Left ventricle myocardium inferior (tissue), 1 donor: ENCODE measurements at places on chromosomes 11 and 22.

DNA sequence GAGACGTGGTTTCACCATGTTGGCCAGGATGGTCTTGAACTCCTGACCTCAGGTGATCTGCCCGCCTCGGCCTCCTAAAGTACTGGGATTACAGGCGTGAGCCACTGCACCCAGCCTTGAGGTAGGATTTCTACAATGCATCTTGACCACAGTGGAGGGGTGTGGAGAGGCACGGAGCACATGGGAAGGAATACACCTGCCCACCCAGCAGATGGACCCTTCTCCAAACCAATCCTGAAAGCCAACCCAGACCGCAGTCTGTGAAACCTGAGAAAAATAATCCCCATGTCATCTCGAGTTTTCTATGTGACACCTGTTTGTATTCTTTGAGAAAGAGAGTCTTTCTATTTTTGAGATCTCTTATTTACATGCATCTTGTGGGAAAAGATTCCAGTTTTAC, 32.5 kb downstream of the LGR4 start:
- no peaks in the 10 kb centered on the region for H3K36me3 ChIP-seq
- H3K4me1 ChIP-seq, result peaks cover 41% of the 10 kb centered on the region
- no peak overlapping the region for H3K4me3 ChIP-seq
- H3K27ac ChIP-seq, result no peak overlapping the region

DNA sequence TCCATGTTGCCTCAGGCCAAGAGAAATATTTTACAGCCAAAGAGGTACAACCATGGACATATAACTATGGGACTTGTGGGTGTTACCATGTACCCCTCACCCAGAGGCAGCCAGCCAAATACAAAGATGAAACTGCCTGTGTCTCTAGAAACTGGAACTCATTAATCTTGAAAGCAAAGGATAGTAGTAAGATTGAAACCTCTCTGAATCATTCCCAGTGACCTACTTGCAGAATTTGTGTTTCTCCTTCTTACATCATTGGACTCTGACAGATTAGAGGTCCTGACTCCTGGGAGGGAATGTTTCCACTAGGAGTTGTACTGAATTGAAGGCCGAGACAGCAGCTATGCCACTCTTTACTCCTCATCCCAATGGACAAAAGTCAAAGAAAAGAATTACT, 257.4 kb upstream of the UBASH3B start:
- H3K36me3 ChIP-seq, result no peaks in the 10 kb centered on the region
- peak overlapping the region; percentile 0 for H3K27ac ChIP-seq
- H3K4me3 ChIP-seq, result no peak overlapping the region
- H3K27me3 ChIP-seq, result no peaks in the 10 kb centered on the region
- no peak for DNase-seq

DNA sequence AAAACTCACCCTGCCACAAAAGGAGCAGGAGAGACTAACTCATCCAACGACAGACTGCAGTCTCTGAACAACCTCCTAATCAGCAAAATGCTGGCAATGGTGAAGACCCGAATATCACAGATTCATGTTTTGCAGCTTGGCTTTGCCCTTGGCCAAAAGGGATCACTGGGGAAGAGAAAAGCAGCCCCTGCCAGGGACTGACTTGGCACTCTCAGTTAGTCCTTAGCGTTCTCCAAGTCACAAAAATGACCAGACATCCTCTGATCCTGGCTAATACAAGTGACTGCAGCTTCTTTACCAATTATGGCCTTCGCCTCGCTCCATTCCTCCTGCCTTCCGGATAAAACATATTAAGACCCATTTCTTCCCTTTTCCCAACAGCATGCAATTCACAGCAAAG, 22.4 kb upstream of the CHST1 start:
- peaks cover 10% of the 10 kb centered on the region for H3K27me3 ChIP-seq
- no peak for DNase-seq
- H3K4me3 ChIP-seq, result no peak overlapping the region
- H3K4me1 ChIP-seq, result no peaks in the 10 kb centered on the region

DNA sequence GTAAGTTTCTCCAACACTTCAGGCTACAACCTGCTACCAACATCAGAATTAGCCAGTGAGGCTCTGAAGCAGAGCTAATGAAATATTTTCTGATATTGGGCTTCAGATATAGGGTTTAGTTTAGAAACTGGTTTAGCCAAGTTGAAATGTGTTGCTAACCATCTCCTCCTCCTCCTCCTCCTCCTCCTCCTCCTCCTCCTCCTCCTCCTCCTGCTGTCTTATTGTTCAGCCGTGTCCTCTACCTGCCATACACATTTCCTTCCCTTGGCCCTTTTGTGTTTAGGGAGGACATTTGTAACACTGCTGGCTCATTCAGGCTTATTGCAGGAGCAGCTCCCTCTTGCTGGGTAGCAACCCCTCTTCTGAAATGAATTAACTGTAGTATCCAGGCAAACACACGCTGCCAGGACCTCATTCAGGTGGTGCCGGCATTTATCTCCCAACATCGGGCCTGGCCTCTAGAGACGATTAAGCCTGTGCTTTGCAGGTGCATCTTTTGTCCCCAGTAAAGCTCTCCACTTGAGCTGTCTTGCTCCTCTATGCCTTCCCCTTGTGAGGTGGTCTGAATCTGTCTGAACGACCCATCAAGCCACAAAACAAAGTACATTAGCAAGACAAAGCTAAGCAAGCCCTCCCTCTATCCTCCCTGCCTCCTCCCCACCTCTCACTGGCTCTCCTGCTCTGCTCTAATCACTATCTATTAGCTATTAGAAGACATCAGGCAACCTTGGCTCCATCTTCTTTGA, 82.9 kb downstream of the KCNJ1 start:
- no peak overlapping the region for H3K4me3 ChIP-seq
- no peak overlapping the region for H3K27ac ChIP-seq
- no peak for DNase-seq
- H3K27me3 ChIP-seq, result no peaks in the 10 kb centered on the region

- H3K4me1 ChIP-seq, result peaks cover 10% of the 10 kb centered on the region
- DNase-seq, result peak; percentile 35
- peak overlapping the region; percentile 24 for H3K27ac ChIP-seq
- no peak overlapping the region for H3K4me3 ChIP-seq
Observed at GRCh38 chr11:35030716-35031213, 108.2 kb upstream of the CD44 start.

- H3K4me1 ChIP-seq, result no peaks in the 10 kb centered on the region
- H3K36me3 ChIP-seq, result no peaks in the 10 kb centered on the region
- no peak for DNase-seq
- H3K27me3 ChIP-seq, result no peaks in the 10 kb centered on the region
Observed at GRCh38 chr11:80987171-80987570, 1546.3 kb upstream of the TENM4 start.

- peak overlapping the region; percentile 83 for H3K4me3 ChIP-seq
- peaks cover 60% of the 10 kb centered on the region for H3K36me3 ChIP-seq
- no peak for DNase-seq
- H3K27me3 ChIP-seq, result no peaks in the 10 kb centered on the region
Observed at GRCh38 chr11:6611963-6612212, 128 bp downstream of the TAF10 start.

- no peaks in the 10 kb centered on the region for H3K27me3 ChIP-seq
- peaks cover 15% of the 10 kb centered on the region for H3K36me3 ChIP-seq
- peak overlapping the region; percentile 78 for H3K4me3 ChIP-seq
Observed at GRCh38 chr11:66479394-66480116, 679 bp upstream of the DPP3 start.

GRCh38 chr11:94043241-94043640, 22.1 kb downstream of the HEPHL1 start:
- H3K27me3 ChIP-seq, result no peaks in the 10 kb centered on the region
- DNase-seq, result no peak
- H3K4me3 ChIP-seq, result no peak overlapping the region
- no peaks in the 10 kb centered on the region for H3K4me1 ChIP-seq
- H3K36me3 ChIP-seq, result no peaks in the 10 kb centered on the region
- H3K27ac ChIP-seq, result no peak overlapping the region

DNA sequence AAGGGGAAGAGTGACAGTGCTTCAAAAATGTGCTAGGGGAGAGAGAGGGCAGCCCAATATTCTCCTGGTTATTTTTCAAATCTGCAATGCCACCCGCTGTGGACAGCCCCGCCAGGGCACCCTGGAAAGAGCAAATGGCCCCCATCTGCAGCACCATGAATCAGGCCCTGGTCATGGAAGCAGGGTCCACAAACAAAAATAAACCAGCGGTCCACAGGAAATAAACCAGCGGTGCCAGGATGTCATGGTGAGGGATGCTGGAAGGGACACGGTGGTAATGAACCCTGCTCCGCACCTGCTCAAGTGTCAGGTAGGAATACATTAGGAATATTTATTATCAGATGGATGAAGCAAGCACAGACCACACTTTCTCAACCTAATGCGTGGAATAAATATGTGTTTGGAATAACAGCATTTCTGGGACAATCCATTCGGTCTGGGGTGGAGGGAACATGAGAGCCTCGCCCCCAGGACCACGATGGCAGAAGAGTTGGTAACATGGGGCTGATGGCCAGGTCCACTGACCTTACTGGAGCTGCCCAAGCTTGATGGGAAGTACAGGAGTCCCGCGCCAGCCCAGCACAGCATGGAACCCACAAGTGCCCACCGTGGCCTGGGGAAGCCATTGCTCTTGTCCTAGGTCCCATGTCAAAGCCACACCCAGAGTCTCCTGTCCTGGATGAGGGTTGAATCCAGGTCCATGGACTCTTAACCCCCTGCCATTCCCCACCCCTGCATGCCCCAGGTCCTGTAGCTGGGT, 181.7 kb downstream of the BRD1 start:
- no peak for DNase-seq
- peaks cover 51% of the 10 kb centered on the region for H3K27me3 ChIP-seq
- H3K4me3 ChIP-seq, result no peak overlapping the region
- H3K27ac ChIP-seq, result no peak overlapping the region

DNA sequence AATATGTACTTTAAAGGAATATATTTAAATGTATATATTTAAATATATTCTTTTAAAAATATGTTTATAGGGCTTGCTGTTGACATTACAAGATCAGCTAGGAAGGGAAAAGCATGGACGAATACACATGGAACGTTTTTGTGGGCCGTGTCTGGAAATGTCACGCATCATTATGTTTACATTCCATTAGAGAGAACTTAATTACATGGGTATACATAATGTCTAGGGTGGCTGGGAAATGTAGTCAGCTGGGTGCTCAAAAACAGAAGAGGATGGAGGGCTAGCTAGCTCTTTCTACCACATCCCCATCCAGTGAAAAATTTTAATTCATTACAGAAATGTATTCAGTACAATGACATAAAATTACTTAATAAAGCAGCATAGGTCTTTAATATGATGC, 371.2 kb downstream of the DYNC2H1 start:
- no peak overlapping the region for H3K4me3 ChIP-seq
- H3K4me1 ChIP-seq, result no peaks in the 10 kb centered on the region
- no peaks in the 10 kb centered on the region for H3K36me3 ChIP-seq
- H3K27me3 ChIP-seq, result no peaks in the 10 kb centered on the region
- DNase-seq, result no peak

- H3K4me1 ChIP-seq, result peaks cover 60% of the 10 kb centered on the region
- no peaks in the 10 kb centered on the region for H3K27me3 ChIP-seq
- H3K27ac ChIP-seq, result no peak overlapping the region
- DNase-seq, result no peak
Observed at GRCh38 chr22:28243539-28243938, 324.5 kb upstream of the PITPNB start.

- H3K27me3 ChIP-seq, result no peaks in the 10 kb centered on the region
- H3K4me3 ChIP-seq, result no peak overlapping the region
- H3K36me3 ChIP-seq, result no peaks in the 10 kb centered on the region
- DNase-seq, result peak; percentile 60
- H3K27ac ChIP-seq, result peak overlapping the region; percentile 55
Observed at GRCh38 chr22:23233752-23234408, 53.6 kb downstream of the BCR start.

DNA sequence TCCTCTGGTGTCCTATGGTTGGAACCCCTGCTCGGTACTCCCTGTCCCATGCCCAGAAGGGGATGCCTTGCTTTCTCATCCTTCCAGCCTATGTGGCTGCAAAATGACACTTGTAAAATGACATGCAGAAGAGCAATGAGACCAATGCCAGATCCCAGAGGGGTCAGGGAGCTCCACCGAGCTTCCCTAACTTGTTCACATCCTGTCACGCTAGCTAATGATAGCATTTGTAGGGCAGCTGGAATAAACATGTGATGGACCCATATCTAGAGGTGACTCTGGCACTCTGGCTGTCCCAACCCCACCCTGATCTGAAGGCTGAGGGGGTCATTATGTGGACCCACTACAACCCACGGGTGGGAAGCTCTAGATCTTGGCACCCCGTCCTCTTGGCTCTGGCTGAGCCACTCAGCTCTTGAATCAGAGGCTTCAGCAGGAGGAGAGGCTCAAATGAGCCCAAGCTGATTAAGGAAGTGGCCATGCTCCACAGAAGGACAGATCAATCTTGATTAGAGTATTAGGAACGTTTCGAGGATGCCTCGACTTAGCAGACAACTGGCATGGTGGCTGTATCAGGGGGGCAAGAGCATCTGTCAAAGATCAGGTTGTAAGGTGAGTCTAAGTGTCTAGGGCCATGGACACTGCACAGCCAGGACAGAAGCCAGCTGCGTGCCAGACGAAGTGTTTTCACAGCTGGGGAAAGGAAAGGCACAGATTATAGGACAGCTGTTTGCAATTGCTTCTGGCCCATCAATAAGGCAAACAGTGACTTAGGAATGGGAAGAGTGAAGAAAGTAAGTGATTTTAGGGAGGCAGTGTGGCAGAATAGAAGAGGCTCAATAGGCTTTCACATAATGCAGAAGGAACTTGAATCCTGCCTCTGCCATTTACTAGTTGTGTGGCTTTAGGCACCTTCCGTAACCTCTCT, 182.8 kb downstream of the KIRREL3 start:
- H3K36me3 ChIP-seq, result no peaks in the 10 kb centered on the region
- no peak for DNase-seq
- no peak overlapping the region for H3K27ac ChIP-seq

GRCh38 chr22:36204632-36205015, 3.0 kb upstream of the APOL4 start:
- no peaks in the 10 kb centered on the region for H3K27me3 ChIP-seq
- H3K36me3 ChIP-seq, result no peaks in the 10 kb centered on the region
- no peak for DNase-seq
- H3K27ac ChIP-seq, result no peak overlapping the region
- no peak overlapping the region for H3K4me3 ChIP-seq

DNA sequence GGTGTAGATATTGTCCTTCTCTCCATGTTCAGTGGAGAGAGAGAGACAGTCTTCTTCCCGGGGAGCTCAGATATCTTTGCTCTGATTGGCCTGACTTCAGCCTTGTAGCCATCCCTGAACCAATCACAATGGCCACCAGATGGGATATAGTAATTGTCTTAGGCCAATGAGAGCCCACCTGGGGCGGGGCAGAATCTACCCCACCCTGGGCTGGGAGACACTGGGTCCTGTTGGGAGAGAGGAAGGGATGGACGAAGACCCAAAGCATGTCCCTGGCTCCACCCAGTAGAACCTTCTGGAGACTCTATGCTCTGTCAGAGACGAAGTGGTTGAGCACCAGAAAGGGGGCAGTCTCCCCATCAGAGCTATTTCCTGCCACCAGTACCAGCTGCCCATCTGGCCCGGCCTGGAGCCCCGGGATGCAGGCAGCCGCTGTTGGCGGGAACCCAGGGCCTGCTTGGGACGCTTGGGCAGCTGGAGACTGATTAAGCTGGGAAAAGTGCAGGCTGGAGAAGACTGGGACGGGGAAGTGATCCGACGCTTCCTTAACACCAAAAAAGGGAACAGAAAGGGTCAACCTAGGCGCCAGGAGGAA, 31.6 kb upstream of the CBX7 start:
- H3K4me1 ChIP-seq, result peaks cover 41% of the 10 kb centered on the region
- no peak for DNase-seq
- H3K36me3 ChIP-seq, result no peaks in the 10 kb centered on the region
